ENCODE measurements at places on chromosomes 7 and 10.

- no peak for DNase-seq
Observed at GRCh38 chr10:87658321-87658795, 1.3 kb upstream of the PAPSS2 start.

- DNase-seq, result no peak
Observed at GRCh38 chr7:39602351-39602750, 21.0 kb upstream of the RALA start.

- no peak for DNase-seq
Observed at GRCh38 chr10:125084614-125085257, 75.6 kb downstream of the CTBP2 start.

GRCh38 chr10:73287441-73287840, 35.0 kb upstream of the MRPS16 start:
- no peak for DNase-seq

DNA sequence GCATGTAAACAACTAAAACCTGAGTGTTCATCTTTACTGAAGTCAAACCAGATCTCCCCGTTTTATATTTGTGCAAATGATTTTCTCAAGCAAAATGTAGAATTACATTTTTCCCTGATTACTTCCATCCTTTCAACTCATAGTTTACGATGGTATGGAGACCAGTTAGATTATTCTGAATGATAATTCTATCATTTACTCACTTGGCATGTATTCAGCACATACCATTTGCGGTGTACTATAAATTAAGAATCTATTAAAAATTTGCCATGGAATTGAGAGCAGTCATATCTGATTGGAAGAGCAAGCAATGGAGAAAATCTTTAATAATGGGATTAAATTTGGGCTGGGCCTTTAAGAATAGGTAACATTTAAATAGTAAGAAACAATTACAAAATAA, 22.4 kb downstream of the DNAJC1 start:
- no peak for DNase-seq

All from mucosa of descending colon (tissue), 3 donors.